ENCODE measurements at places on chromosomes 7 and 10.

DNA sequence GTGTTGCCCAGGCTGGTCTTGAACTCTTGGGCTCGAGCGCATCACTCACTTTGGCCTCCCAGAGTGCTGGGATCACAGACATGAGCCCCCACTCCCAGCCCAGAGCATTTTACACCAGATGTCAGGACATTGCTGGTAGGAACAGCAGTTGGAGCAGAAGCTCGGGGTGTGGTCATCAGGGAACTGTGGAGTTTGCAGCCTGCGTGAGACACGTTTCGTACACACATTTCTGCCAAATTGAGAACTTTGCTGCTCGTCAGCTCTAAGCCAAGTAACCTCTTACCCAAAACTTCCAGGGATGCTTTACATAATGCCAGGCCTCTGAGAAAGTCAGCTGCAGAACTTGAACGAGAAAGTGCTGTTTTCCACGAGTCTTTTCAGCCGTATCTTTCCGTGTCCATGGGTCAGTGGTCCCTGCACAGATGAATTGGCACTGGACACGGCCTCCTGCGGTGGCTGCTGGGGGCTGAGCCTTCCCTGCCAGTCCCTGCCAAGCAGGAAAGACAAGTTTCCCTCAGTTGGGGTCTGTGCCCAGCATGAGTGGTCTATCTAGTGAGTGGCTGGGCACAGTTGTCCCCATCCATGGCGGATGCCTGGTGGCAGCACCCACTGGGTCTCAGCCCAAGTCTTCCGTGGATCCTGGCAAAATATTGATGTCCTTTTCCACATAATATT lies 54.4 kb downstream of the DNAJB6 start:
- DNase-seq = no peak

DNA sequence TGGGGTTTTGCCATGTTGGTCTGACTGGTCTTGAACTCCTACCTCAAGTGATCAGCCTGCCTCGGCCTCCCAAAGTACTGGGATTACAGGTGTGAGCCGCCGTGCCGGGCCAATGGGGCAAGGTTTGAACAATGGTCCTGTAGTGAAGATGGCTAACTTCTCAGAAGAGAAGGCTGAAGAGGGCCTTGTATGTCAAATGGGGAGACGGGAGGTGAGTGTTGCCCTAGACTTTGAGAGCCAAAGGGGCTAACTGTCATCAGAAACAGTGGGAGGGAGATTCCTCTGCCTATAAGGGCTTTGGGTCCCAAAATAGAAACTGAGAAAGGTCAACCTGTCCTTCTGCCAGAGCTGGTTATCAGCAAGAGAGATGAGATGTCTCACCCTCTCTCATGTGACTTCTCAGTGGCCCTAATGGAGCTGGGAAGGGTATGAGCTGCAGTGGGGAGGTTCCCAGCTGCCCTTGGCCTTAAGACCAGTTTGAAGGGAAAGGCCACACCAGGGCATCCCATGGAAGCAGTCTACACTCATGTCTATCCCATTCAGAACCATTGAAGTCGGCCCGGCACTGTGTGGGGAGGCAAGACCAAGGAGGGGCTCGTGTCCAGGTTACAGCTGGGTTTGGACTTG lies 1.3 kb upstream of the SAMD8 start:
- DNase-seq = no peak

- DNase-seq = no peak
Measured at GRCh38 chr10:13848520-13849445, 262.0 kb downstream of the PRPF18 start.

DNA sequence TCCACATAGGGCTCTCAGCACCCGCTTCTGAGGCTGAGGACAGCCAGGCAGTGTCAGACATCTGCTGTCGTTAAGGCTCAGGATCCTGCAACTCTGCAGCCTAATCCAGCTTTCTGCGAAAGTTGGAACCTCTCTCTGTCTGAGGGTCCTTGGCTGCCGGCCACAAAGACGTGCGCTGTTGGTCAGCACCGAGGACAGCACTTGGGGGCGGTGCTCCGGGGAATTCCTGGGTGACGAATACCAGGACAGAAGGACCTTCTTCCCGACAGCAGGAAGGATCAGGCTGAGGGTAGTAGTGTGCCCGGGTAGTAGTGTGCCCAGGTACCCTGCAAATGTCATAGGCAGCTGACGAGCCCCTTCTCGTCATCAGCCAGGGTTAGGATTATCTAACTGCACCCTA lies 16.0 kb upstream of the RASGEF1A start:
- DNase-seq = no peak

- no peak for DNase-seq
Measured at GRCh38 chr10:125264091-125264490, 103.7 kb upstream of the CTBP2 start.

DNA sequence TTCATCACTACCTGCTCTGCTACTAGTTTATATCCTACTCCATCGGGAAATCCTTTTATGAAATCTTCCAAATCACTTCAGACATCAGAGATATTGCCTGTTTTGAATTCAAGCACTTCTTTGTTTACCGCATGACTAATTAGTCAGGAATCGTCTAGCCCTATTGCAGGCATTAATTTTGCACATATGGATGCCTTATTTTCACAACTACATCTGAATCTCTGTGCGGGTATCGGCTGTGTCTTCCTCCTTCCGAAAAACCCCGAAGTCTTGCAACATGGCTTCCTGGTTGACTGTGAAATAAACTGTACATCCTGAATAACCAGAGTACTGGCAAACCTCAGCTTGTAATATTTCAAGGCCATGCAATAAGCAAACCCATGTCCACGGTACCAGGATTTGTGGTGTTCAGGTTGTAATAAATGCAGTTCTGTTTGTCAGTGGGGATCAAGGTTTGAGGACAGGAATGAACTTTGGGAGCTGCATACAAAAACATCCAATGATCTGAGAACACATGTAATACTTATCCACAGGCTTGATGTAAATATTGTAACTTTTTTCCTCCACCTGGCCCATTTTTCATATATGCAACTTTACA lies 642.1 kb downstream of the PARD3 start:
- no peak for DNase-seq

GRCh38 chr10:3525832-3526449 lies 259.1 kb downstream of the KLF6 start:
- DNase-seq = peak; percentile 97

DNA sequence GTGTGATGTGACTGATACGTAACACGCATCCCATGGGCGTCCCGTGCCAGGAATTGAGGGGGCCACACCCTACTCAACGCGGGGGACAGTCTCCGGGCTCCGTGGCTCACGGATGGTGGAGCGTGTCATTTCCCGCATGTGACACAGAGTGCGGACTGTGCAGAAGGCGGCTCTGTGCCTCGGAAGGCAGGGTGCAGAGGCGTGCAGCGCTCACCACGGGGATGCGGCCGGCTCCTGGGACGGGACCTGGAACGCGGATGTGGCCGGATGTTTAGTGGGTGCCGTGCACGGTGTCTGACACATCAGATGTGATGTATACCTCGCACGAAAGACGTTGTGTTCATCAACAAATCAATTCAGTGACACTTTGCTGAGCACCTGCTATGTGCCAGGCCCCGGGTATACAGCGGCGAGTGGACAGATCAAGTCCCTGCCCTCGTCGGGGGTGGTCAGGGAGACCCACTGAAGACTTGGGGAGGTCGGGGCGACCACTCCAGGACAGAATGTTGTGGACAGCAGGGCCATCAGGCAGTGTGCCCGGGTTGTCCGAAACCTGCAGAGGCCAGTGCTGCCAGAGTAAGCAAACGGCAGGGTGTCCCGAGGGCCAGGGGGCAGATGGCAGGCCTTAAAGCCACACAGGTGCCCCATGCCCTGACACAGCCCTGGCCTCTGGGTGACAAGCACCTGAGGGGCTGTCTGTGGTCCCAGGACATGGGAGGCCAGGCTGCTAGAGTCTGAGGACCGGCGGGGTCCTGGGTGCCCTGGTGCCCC lies 38.1 kb downstream of the MICALL2 start:
- DNase-seq = no peak

GRCh38 chr7:3942816-3943745 lies 642.0 kb downstream of the SDK1 start:
- DNase-seq = peak; percentile 66

- DNase-seq = peak; percentile 37
Measured at GRCh38 chr7:156889089-156889488, 3.9 kb downstream of the LMBR1 start.

GRCh38 chr10:32786968-32787367 lies 171.1 kb downstream of the ITGB1 start:
- DNase-seq = no peak

- no peak for DNase-seq
Measured at GRCh38 chr7:2374830-2375728, 20.5 kb downstream of the EIF3B start.

- no peak for DNase-seq
Measured at GRCh38 chr7:152073352-152073751, 47.9 kb downstream of the GALNT11 start.

DNA sequence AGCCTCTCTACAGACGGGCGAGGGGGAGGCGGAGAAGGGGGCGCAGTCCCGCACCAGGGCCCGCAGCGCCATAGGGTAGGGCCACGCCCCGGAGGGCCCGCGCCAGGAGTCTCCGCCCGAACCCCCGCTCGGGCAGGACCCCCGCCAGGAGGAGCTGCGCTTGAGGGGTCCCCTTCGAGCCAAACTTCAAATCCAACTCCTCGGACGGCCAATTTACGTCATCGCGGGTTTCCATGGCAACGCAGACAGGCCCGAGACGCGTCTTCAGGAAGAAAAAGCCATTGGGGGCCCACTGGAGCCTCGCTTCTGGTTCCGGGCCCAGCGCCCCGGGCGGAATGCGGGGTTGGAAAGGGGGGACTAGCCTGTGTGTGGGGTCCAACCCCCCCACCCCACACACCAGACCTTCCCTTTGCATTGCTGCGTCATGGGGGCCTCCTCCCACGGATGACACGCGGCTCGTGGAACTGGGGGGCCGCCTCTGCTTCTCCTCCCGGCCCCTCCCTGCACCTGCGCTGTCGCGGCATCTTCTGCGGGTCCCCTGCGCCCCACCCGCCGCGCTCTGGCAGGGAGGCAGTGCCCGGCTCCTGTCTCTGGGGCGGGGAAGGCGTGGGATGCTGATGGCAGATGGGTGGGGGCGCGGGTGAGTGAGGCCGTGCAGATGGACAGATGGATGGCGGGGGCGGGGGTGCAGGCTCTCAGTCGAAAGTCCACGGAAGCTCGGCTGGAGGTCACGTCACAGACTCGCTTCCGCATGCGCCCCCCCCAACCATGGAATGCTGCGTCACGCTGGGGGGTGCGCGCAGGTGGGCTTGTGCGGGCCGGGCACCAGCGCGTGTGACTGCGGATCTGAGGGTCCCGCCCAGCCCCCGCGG lies 1.2 kb downstream of the CALY start:
- peak; percentile 40 for DNase-seq
